ENCODE measurements at places on chromosomes 12 and 14. TPM values are rescaled to one million over a fixed set of nuclear protein-coding genes. Genes with fewer than 3 reads are reported as not detected.

The TAS2R42 gene
- polyA plus RNA-seq: not detected

The NUAK1 gene
- polyA plus RNA-seq: not detected

The OAS3 gene
- polyA plus RNA-seq: 56.9 TPM

The SLC17A8 gene
- polyA plus RNA-seq: not detected

The NTN4 gene
- not detected for polyA plus RNA-seq

The CLEC6A gene
- polyA plus RNA-seq: 3.2 TPM

The LPAR5 gene
- polyA plus RNA-seq: 0.14 TPM

- no peak for DNase-seq
- H3K27ac ChIP-seq: no peak overlapping the region
- H3K36me3 ChIP-seq: no peaks in the 10 kb centered on the region
- no peaks in the 10 kb centered on the region for H3K27me3 ChIP-seq
- no peak overlapping the region for H3K4me3 ChIP-seq
Measured at GRCh38 chr12:13088496-13088895, 15.0 kb downstream of the GSG1 start.

DNA sequence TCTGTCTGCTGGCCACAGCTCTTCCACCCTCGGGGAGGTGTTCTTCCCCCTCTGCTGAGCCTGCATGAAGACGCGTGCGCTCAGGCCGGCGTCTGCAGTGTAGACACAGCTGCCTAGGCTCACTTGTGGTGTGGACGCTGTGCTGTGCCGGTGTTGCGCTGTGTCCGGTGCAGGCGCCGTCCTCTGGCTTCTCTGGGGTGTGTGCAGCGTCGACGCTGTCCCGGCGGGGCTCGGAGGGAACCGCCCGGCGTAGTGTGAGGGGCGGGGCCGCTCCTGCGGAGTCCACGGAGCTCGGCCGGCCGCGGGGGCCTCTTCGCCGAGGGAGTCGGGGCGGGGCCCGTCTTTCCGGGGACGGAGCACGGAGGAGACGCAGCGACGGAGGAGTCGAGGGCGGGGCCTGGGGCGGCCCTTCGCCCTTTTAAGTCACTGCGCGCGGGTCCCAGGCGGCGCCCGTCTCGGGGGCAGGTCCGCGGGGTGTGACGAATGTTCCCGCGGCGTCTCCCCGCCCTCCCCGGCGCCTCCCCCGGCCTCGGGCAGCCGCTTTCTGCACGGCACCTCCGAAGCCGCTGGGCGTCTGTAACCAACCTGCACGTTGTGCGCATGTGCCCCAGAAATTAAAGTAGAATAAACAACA is 45.2 kb downstream of the NOC4L start:
- H3K4me1 ChIP-seq: peaks cover 40% of the 10 kb centered on the region
- H3K36me3 ChIP-seq: no peaks in the 10 kb centered on the region
- H3K27ac ChIP-seq: peak overlapping the region; percentile 55
- H3K27me3 ChIP-seq: peaks cover 47% of the 10 kb centered on the region
- peak; percentile 86 for DNase-seq

GRCh38 chr14:25197885-25198284 is 147.9 kb upstream of the STXBP6 start:
- no peaks in the 10 kb centered on the region for H3K36me3 ChIP-seq
- no peak overlapping the region for H3K4me3 ChIP-seq
- H3K27ac ChIP-seq: no peak overlapping the region
- H3K27me3 ChIP-seq: no peaks in the 10 kb centered on the region
- no peak for DNase-seq

- no peak overlapping the region for H3K4me3 ChIP-seq
- H3K36me3 ChIP-seq: no peaks in the 10 kb centered on the region
- no peaks in the 10 kb centered on the region for H3K4me1 ChIP-seq
- H3K27ac ChIP-seq: no peak overlapping the region
- no peak for DNase-seq
Measured at GRCh38 chr14:85663256-85663655, 133.3 kb downstream of the FLRT2 start.

- no peaks in the 10 kb centered on the region for H3K36me3 ChIP-seq
- no peak overlapping the region for H3K4me3 ChIP-seq
- no peaks in the 10 kb centered on the region for H3K27me3 ChIP-seq
- no peak overlapping the region for H3K27ac ChIP-seq
Measured at GRCh38 chr14:47785058-47785457, 109.7 kb upstream of the MDGA2 start.

DNA sequence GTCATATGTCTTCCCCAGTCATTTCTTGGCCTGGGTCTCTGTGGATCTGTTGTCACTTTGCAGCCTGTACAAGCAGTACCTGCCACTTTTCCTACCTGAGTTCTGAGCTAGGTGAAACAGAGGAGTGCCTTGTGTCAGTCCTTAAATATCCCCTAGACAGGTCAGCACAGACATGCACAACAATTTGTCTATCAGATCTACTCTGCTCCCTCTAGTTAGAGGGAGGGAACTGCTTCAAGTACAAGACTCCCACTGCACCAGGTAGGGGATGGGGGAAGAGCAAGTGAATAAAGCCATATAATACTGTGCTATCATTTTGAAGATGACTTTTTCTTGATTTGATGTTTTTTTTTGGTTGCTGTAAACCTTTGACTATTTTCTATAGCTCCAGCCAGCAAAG is 39.4 kb downstream of the MIPOL1 start:
- H3K36me3 ChIP-seq: no peaks in the 10 kb centered on the region
- no peak for DNase-seq
- no peak overlapping the region for H3K4me3 ChIP-seq
- H3K27ac ChIP-seq: no peak overlapping the region
- H3K27me3 ChIP-seq: no peaks in the 10 kb centered on the region

- H3K27me3 ChIP-seq: peaks cover 43% of the 10 kb centered on the region
- no peaks in the 10 kb centered on the region for H3K4me1 ChIP-seq
- no peak overlapping the region for H3K4me3 ChIP-seq
- no peaks in the 10 kb centered on the region for H3K36me3 ChIP-seq
Measured at GRCh38 chr14:29928117-29928640, 532 bp upstream of the PRKD1 start.

DNA sequence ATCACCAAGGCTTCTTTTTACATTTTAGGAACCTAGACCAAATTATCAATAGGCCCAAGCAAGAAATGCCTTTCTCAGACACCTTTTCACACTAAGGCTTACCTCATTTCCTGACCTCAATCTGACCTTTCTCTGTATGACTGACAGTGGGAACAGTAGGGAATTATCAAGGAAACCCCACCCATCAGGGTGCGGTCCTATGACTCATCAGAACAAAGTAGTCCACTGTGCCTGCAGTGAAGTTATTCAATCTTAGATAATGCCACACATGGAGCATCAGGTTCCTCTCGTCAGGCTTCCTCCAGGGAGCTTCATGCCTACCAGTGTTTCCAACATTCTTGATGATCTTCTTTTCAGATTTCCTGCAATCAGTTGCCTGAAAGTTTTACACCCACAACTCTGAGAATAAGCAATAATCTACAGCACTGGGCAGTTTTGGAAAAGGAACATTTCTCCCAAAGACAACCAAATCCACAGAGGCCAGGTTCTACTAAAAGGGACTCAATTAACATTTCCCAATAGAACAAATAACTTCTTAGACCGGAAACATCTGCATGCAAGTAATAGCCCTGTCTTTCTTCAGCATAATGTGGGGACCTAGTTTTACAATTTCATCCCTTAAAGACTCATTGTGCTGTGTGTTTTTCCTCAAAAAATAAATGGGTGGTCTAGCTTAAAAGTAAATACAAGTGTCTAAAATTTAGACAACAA is 35.9 kb upstream of the TMTC2 start:
- peaks cover 2% of the 10 kb centered on the region for H3K27me3 ChIP-seq
- DNase-seq: peak; percentile 2
- H3K4me3 ChIP-seq: no peak overlapping the region
- H3K27ac ChIP-seq: no peak overlapping the region

- H3K36me3 ChIP-seq: no peaks in the 10 kb centered on the region
- H3K4me3 ChIP-seq: no peak overlapping the region
- peaks cover 69% of the 10 kb centered on the region for H3K4me1 ChIP-seq
Measured at GRCh38 chr14:54450535-54450934, 9.4 kb upstream of the CNIH1 start.

- no peaks in the 10 kb centered on the region for H3K4me1 ChIP-seq
- H3K27ac ChIP-seq: no peak overlapping the region
- H3K27me3 ChIP-seq: no peaks in the 10 kb centered on the region
- no peak overlapping the region for H3K4me3 ChIP-seq
Measured at GRCh38 chr14:67609642-67610310, 9.7 kb upstream of the PIGH start.

- no peak for DNase-seq
- H3K36me3 ChIP-seq: peaks cover 63% of the 10 kb centered on the region
- H3K27me3 ChIP-seq: no peaks in the 10 kb centered on the region
- peak overlapping the region; percentile 82 for H3K27ac ChIP-seq
- H3K4me1 ChIP-seq: peaks cover 53% of the 10 kb centered on the region
Measured at GRCh38 chr12:57145460-57146059, 1.9 kb downstream of the LRP1-AS start.

- H3K27ac ChIP-seq: no peak overlapping the region
- no peaks in the 10 kb centered on the region for H3K27me3 ChIP-seq
- H3K36me3 ChIP-seq: no peaks in the 10 kb centered on the region
Measured at GRCh38 chr14:91754185-91754584, 22.3 kb upstream of the CATSPERB start.

DNA sequence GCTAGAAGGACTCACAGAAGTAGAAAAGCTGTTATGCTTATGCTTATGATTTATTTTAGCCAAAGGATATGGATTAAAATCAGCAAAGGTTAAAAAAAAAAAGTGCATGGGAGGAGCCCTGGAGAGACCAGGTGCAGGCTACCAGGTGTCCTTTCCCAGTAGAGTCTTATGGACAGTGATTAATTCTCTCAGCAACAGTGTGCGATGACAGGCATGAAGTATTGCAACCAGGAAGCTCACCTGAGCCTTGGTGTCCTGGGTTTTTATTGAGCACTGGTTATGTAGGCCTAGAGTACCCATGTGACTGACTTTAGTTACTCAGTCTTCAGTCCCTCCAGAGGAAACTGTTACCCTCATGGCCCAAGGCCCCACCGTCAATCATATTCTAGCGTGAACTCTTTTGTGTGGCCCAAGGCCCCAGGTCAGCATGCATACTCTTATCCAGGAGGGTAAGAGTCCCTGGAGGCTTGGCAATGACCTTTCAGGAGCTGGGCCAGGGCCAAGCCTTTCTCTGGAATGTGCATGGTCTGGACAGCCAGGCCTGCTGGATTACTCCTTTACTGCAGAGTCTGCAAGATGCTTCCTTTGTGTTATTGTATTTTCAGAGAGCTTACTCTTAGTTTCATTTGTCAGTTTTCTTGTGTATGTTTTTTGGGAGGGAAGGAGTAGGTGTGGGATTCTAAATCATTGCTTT is 69.6 kb upstream of the RD3L start:
- peaks cover 3% of the 10 kb centered on the region for H3K36me3 ChIP-seq
- no peak for DNase-seq
- H3K4me1 ChIP-seq: no peaks in the 10 kb centered on the region
- H3K27me3 ChIP-seq: no peaks in the 10 kb centered on the region
- no peak overlapping the region for H3K4me3 ChIP-seq
